ENCODE measurements at places on chromosomes 5 and 9. TPM values are rescaled to one million over a fixed set of nuclear protein-coding genes. Genes with fewer than 3 reads are reported as not detected.

Gene SLC25A25
- polyA plus RNA-seq = 12.0 TPM

Gene C5orf24
- polyA plus RNA-seq = 92.3 TPM

Gene IRX2
- polyA plus RNA-seq = not detected

Gene PLAC8L1
- polyA plus RNA-seq = 0.15 TPM

Gene ENHO
- 0.09 TPM for polyA plus RNA-seq

Gene AHRR
- polyA plus RNA-seq = 24.6 TPM

Gene FYB1
- polyA plus RNA-seq = 0.01 TPM

Gene TMEM252
- polyA plus RNA-seq = not detected

Gene HACD4
- polyA plus RNA-seq = 8.5 TPM

Gene CD14
- 0.29 TPM for polyA plus RNA-seq

Gene LHFPL2
- 20.1 TPM for polyA plus RNA-seq

Gene IL5
- not detected for polyA plus RNA-seq

Gene FAM163B
- polyA plus RNA-seq = not detected

Gene PTGS1
- 78.3 TPM for polyA plus RNA-seq

Gene SNCAIP
- polyA plus RNA-seq = 10.7 TPM

Gene SPATA31C2
- not detected for polyA plus RNA-seq

Gene OR1Q1
- 0.14 TPM for polyA plus RNA-seq

Gene MORN5
- not detected for polyA plus RNA-seq

Gene HNRNPA0
- polyA plus RNA-seq = 13.5 TPM

Gene UGT3A1
- not detected for polyA plus RNA-seq

Gene C7
- 17.1 TPM for polyA plus RNA-seq

Gene RNF180
- polyA plus RNA-seq = 0.02 TPM

Gene KIF24
- polyA plus RNA-seq = 0.62 TPM

Gene ACTBL2
- polyA plus RNA-seq = 0.45 TPM

Gene MTMR12
- 15.7 TPM for polyA plus RNA-seq

Gene ALG2
- polyA plus RNA-seq = 61.6 TPM

Gene REEP2
- 24.7 TPM for polyA plus RNA-seq

Gene PTCH1
- 7.3 TPM for polyA plus RNA-seq

Gene TMEM215
- not detected for polyA plus RNA-seq

Gene PCDHGC3
- 61.1 TPM for polyA plus RNA-seq

Gene LAMC3
- polyA plus RNA-seq = not detected

Gene GLRA1
- not detected for polyA plus RNA-seq

Gene SPEF2
- polyA plus RNA-seq = 2.3 TPM

Gene MRPS2
- 39.9 TPM for polyA plus RNA-seq

Gene FBXW2
- 69.0 TPM for polyA plus RNA-seq

Gene HTR1A
- not detected for polyA plus RNA-seq

Gene ORM2
- polyA plus RNA-seq = not detected

Gene OR2Y1
- polyA plus RNA-seq = not detected

Gene N4BP3
- polyA plus RNA-seq = 0.29 TPM

Gene PCDH12
- polyA plus RNA-seq = not detected

Gene SQSTM1
- 589 TPM for polyA plus RNA-seq

Gene MLLT3
- polyA plus RNA-seq = 26.5 TPM

Gene CACNA1B
- 0.01 TPM for polyA plus RNA-seq

Gene ROPN1L
- polyA plus RNA-seq = 0.29 TPM

Gene FIBCD1
- polyA plus RNA-seq = 2.2 TPM

Gene AGXT2
- polyA plus RNA-seq = not detected

Gene SUSD3
- 1.4 TPM for polyA plus RNA-seq

Gene ADAMTS12
- polyA plus RNA-seq = 47.6 TPM

Gene CCNO
- not detected for polyA plus RNA-seq

Gene JAKMIP2
- polyA plus RNA-seq = 0.19 TPM

Gene CCDC127
- 6.6 TPM for polyA plus RNA-seq

Gene DIMT1
- 21.1 TPM for polyA plus RNA-seq

Gene PCDHB15
- polyA plus RNA-seq = 0.93 TPM

Gene FBN2
- polyA plus RNA-seq = 46.5 TPM

Gene NDUFB6
- polyA plus RNA-seq = 65.3 TPM

Gene INSL4
- 0.05 TPM for polyA plus RNA-seq

Gene KCTD16
- 0.38 TPM for polyA plus RNA-seq

Gene PALM2AKAP2
- 5.0 TPM for polyA plus RNA-seq

Gene HRH2
- not detected for polyA plus RNA-seq
